Activated CD8-positive, alpha-beta memory T cell treated with anti-CD3 and anti-CD28 coated beads, Interleukin-2, amount 50 U/mL, for 4 hours (primary cell): ENCODE measurements at places on chromosomes 3 and 15.

- peak; percentile 70 for DNase-seq
Observed at GRCh38 chr15:85858586-85859375, 64.1 kb upstream of the KLHL25 start.

GRCh38 chr3:121793078-121793477, 41.8 kb downstream of the IQCB1 start:
- no peak for DNase-seq

DNA sequence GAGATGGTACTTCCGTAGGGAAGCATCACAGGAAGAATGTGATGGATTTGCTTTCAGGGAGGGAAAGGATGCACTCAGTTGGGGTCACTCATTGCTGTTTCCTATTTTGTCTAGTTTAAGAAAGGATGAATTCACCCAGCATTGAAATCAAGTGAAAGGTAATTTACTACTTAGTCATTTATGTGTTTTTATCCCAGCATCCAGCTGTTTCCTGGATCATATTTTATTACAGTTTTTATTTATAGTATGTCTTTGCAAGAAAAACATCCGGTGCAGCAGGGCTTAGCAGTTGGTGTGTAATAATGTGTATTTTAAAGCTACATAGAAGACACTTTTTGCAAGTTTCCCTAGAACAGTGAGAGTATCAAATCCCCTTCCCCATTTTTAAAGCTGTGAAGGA, 37.4 kb upstream of the GOLGA8B start:
- DNase-seq: no peak

DNA sequence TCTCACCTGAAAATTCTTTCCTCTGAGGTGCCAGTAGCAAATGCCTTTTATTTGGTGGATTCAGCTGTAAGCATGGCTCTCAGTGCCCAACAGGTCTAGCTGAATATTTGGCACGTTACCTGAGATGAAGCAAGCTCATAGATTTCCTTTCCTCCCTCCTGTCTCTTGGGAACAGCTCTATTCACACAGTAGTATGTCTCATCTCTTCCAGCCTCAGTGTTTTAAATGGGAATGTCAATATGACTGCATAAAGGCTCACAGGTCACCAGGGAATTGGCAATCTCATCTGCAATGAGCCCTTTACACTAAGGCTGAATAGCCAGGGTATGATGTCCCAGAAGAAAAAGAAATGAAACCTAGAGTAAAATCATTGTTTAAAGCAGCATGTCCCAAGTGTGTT, 733.5 kb downstream of the NTRK3 start:
- DNase-seq: no peak

GRCh38 chr3:61980041-61980440, 393.3 kb downstream of the FEZF2 start:
- DNase-seq: no peak

GRCh38 chr3:112334691-112335433, 1.9 kb downstream of the CD200 start:
- DNase-seq: no peak

- DNase-seq: no peak
Observed at GRCh38 chr15:72865486-72865885, 81.9 kb upstream of the ADPGK start.

GRCh38 chr3:42539871-42540714, 37.6 kb downstream of the VIPR1 start:
- DNase-seq: peak; percentile 65

- DNase-seq: no peak
Observed at GRCh38 chr15:50350621-50351020, 4.4 kb downstream of the GABPB1 start.

- no peak for DNase-seq
Observed at GRCh38 chr15:88401251-88401995, 65.8 kb downstream of the MRPL46 start.

GRCh38 chr3:61928776-61929314, 367.5 kb downstream of the PTPRG start:
- no peak for DNase-seq

- no peak for DNase-seq
Observed at GRCh38 chr3:181683563-181683962, 28.2 kb upstream of the SOX2 start.
